Midbrain (tissue), 1 donor: ENCODE measurements at places on chromosomes 5 and 9.

DNA sequence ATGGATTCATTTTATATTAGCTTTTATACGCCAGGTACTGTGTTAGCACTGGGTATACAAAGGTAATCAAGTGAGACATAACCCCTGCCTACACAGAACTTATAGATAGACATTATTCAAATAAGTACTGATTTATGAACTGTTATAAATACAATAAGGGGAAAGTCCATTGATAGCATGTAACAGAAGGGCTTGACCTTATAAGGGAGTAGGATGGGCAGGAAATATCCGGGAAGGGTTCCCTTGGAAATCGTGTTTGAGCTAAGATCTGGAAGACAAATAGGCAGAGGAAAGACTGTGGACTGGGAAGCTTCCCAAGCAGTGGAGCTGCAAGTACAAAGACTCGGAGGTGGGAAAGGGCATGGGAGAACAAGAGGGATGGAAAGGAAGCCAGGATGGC, 111.5 kb downstream of the WDR41 start:
- no peak for DNase-seq

- no peak for DNase-seq
These were observed 265.6 kb downstream of the TLE1 start for GRCh38 chr9:81423589-81424326.

GRCh38 chr5:14036947-14037346, 92.5 kb upstream of the DNAH5 start:
- DNase-seq, result no peak

DNA sequence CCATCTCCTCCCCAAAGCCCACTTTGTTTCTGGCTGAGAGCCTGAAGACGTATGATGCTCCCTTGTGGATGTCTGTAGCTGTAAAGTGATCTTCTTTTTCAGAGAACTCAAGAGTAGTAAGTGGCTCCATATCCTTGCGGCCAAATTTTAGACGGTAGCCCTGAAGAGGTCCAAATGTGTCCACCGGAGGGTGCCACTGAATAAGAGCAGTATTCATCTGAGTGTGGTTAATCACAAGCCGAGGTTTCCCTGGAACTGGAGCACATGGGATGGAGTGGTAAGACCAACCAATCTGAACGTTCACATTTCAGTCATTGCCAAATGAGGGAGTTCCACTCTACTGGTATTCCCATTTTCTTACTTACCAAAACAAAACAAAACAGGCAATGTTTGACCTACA, 686.5 kb upstream of the DMAC1 start:
- DNase-seq, result no peak

DNA sequence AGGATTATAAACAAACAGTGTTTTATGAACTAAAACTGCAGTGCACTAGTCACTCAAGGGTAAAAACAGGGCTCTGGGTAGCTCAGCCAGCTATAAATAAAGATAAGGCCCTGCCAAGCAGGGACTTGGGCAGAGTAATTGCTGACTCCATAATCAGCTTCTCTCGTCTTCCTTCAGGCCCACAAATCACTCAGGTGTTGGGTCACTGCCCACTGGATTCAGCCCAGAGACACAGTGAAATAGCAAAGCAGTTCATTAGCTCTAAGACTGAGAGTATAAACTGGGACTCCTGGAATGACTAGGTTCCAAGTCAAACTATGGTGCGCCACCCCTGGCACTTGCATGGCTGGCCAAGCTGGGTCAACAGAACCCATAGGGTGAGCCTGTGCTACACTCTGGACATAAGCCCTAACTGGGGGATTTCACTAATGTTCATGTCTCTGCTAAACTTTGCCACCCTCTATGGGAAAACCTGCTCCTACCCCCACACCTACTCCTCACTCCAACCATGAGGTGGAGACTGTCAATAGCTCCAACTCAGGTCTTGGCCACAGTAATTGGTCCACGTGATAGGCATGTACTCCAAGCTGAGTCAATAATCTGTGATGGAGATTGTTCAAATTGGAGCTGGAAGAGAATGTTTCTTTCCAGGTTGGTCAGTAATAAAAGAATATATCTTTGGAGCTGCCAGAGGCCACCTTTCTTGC, 158.5 kb downstream of the SLIT3 start:
- DNase-seq, result no peak

GRCh38 chr9:120299785-120300184, 280.2 kb downstream of the CDK5RAP2 start:
- DNase-seq, result no peak

DNA sequence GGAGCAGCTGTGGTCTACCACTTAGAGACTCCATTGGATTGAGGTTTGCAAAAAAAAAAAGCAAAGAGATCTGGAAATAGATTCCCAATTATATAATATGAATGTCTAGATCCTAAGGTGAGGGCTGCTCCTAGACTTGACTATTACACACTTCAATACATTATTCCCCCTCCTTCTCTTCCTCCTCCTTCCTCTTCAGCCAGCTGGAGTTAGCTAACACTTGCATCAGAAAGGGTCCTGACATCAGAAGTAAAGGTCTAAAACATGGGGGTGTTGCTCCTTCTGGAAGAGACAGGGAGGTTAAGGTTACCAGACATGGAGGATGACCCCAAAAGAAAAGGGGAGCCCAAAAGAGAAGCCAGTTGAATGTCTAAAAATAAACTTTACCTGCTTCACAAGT, 12.9 kb upstream of the NR3C1 start:
- DNase-seq, result no peak

DNA sequence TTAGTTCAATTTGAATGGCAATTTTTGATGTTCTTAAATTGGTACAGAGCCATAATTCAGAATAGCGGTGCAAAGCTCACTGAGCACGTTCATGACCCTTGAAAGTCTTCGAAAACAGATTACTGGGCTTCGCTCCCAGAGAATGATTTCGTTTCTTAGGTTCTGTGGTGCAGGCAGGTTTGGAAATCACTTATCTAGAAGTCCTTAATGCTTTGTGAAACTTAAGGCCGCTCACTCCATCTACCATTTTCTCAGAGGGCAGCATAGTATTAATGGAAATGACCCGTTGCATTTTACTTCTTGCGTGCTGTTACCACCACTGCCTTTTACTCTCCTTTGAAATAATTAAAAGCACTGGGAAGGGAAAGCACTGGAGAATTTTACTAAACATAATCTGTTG, 2.9 kb upstream of the MAT2B start:
- DNase-seq, result no peak

DNA sequence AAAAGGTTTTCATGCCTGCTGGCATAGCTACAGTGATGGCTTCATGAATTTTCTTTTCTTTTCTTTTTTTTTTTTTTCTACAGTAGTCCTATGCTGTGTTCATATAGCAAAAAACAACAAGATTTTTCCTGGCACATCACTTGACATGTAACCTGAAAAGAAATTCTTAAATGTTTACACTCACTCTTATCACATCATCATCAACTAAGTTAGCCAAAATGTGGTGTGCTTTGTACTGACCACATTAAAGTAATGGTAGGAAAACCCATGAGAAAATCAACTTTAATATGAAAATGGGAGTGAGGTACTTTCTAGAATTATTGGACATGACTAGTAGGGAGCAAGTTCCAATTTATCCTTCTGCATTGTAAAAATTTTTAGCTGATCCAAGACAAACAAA, 146.7 kb downstream of the SSBP2 start:
- DNase-seq, result no peak

DNA sequence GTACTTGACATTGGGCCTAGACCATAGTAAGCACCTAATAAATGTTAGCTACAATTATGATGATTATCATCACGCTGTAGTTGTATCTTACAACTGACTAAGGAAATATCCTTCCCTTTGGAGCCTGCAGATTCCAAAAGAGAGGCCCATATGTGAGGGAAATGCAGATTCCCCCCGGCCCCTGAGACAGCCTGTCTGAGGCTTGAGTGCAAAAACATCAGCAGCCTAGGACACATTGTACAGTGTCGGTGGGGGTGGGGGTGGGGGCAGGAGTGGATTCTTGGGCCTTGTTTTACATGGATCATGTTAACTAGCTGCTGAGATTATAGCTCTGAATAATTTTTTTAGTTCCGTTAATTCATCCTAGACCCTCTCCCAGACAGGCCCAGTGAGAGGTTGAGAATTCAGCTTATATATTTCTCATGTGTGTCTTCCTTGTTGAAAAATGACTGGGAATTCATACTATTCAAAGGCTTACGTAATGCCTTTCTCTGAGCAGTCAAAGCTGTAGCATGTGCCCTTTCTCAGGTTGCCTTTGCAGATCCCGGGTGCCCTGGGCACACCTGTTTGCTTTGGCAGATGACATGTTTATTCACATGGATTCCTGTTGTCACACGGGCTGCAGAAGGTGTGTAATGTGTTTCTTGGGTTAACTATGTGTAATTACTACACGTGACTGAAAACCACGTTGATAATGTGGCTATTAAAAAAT, 262.8 kb downstream of the NR3C1 start:
- no peak for DNase-seq

DNA sequence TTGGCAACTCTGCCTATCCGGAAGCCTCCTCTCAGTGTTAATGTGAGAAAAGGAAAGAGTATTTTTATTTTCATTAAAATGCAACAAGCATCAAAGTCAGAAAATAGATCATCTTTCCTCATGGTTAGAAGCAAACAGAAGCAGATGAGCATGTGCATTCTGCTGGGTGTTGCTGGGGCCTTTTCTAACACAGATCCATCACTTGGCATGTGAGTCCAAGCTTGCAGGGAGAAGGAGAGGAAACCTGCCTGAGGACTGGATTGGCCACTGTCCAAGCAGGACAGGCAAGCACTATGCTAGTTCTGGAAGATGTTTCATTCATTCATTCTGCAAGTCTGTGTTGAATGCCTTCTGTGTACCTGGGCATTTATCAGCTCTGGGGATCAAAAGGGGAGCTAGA, 348.7 kb upstream of the PCSK5 start:
- DNase-seq, result no peak

DNA sequence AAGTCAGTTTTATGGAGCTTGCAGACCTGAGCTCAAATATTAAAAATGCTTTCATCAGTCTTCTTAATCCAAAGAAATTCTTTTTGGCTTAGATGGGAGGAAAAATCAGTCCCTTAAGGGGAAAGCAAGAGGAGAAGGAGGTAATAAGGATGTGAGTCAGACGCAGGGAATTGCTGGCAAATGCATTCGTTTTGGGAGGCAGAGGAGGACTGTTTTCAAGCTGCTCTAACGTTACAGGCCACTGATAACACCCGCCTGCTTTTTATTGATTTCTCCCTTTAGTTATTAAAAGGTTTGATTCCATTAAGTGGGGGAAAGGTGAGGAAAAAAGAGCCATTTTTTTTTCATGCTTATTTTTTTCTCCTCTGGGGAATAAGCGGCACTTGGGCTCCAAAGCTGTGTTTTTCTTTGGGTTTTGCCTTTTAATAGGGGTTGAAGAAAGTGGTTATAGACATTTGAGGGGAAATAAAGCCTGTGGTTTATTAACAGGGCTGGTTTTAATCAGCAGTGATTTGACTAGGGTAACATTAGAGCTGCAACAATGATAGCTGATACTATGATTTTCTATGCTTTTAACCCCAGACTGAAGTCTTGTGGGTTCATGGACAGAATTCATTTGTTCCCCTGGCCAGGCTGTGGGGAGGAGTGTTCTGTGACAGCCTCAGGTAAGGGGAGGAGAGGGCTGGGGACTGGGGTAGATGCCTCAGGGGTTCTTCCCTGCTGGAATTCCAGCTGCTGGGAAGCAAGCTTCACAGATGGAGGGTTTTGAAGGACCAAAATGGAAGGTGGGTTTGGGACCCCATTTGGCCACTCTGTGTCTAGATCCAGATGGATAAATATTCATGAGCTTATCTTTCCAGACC, 225.2 kb downstream of the GAS1 start:
- no peak for DNase-seq

- DNase-seq, result no peak
These were observed 18.4 kb upstream of the CDKN2AIPNL start for GRCh38 chr5:134430001-134430569.

DNA sequence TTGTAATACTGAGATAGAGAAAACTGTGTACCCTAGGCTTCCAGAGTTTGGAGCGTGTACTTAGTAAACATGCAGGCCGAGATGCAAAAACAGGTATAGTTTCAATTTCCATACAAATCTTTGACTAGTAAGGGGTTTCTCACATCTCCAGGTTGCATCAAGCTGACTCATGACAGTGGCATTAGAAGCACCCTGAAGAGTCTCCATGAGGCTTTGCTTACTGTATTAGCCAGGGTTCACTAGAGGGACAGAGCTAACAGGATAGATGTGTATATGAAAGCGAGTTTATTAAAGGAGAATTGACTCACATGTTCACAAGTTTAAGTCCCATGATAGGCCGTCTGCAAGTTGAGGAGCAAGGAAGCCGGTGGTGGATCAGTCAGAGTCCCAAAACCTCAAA, 275.3 kb upstream of the CDH6 start:
- no peak for DNase-seq

DNA sequence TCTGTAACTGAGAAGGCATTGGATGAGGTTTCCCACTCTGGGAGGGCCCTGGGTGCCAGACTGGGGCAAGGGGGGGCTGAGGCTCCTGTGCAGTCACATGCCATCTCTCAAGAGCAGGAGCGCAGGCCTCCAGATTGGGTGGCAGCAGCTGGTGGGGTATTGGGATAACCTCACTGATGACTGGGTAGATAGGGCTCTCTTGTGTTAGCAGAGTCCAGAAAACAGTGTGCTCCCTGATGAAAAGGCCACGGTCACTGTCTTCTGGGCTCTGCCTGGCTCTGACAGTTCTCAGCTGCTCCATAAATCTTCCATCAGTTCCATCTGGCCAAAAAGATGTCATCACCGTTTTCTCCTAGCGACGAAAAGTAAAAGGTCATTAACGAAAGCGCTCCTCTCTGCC, 21.8 kb upstream of the NKX2-5 start:
- no peak for DNase-seq

GRCh38 chr5:107431536-107431935, 239.2 kb downstream of the EFNA5 start:
- no peak for DNase-seq

GRCh38 chr9:125494653-125494915, 212.4 kb downstream of the MAPKAP1 start:
- DNase-seq, result no peak

DNA sequence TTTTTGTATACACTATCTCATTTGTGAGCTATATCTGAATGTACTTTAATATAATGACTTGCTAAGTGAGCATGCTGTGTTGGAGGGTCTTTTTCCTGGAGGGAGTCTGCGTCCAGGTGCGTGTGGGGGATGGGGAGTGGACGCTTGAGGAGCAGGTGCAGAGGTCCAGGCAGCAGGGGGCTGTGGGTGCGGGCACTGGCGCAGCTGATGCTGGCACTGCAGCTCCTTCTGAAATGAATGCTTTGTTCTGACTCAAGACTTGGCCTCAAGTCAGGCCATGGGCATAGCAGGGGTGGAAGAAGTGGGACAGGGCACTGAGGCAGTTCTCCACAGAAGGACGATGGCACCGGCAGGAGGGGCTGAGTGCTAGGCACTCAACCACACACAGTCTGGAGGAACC, 165.7 kb upstream of the IRX1 start:
- DNase-seq, result peak; percentile 11

DNA sequence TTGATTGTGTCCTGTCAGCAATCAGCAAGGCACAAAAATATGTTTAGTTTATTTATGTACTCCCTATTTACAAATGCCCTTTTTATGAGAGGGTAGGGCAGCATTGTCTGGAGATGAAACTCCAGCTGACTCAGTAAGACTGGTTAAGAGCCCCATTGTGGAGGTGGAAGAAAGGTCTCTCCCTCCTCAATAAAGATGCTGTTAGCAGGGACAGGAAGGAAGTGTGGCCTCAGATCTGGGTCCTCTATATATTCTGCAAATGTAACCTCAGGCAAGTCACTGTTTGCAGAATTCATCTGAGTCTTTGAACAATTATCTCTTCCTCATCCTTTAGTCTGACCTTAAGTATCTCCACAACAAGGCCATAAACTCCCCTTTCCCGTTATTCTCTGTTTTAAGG, 48.3 kb upstream of the TRAF1 start:
- DNase-seq, result no peak
